Skin of body (tissue), 3 donors: ENCODE measurements at places on chromosomes 5 and 9. TPM values are rescaled to one million over a fixed set of nuclear protein-coding genes. Genes with fewer than 3 reads are reported as not detected.

Gene LHFPL2
- total RNA-seq, result 75.7 TPM

Gene NDOR1
- 3.0 TPM for total RNA-seq

Gene MSANTD3
- 11.1 TPM for total RNA-seq

Gene SPATA31D4
- total RNA-seq, result not detected

DNA sequence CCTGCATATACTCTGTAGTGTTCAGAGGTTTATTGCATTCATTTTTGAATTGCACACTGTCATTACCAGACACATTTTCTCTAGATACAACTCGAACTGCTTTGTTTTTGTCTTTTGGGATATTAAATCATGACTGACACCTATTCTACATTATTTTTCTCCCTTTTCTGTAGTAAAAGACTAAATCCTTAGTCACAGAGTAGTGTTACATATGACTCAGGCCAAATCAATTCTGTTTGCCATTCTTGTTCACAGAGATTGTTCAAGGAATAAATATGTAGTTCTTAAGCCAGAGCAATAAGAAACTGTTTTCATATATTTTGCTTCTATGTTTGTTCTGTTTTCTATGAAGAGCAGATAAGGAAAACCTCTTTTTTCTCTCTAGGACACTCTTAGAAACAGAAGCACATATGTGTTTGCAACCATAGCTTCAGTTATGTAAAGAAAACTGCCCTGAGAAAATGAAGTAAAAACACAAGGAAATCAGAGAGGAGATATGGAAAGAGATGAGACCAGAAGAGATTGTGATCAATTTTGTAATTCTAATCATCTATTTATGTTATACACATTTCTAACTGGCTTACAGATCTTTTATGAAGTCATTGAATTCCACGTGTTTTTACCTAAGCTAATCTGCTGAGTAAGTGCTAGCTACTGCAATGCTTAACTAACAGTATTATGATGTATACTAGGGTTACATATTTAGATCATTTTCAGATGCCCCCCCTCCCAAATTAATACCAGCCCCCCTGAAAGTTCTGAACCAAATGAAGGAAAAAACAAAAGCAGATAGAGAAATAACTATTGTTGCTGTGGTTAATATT is 1995.6 kb upstream of the CDH6 start:
- no peak for DNase-seq

DNA sequence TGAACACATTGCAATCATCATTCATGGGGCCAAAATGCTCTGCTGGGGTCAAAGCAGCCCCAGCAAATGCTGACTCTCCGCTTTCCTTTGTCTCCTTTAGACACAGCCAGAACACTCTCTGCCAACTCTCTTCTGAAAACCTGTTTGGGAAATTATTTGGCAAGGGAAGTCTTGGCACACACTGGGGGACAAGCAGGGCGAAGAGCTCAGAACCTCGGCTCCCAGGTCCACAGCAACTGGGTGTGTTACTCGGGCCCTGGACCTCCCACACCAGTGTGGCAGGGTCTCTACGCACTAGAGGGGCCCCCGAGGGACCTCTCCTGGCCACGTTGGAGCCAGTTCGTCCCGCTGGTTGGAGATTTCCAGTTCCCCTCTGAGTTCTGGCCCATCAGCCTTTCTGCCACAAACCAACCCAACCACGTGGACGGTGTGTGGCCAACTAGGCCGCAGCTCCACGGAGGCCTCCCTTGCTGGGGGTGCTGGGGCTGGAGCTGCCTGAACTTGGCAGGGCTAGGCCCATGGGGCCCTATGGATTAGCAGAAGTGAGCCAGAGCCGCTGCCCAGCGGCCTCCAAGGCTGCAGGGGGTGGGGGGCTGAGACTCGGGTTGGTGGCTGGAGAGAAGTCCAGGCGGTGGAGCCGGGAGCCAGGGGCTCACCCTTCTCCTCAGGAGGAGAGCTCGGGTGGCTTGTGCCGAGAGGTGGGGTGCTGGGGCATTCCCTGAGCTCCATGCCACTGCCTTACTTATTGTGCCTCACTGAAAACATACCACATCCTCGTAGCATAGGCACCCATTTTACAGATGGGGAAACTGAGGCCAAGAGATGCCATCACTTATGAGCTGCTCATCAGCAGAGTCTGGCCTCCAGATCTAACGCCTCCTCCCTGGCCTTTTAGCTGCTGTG is 46.8 kb upstream of the RNU6ATAC start:
- peak; percentile 26 for DNase-seq

DNA sequence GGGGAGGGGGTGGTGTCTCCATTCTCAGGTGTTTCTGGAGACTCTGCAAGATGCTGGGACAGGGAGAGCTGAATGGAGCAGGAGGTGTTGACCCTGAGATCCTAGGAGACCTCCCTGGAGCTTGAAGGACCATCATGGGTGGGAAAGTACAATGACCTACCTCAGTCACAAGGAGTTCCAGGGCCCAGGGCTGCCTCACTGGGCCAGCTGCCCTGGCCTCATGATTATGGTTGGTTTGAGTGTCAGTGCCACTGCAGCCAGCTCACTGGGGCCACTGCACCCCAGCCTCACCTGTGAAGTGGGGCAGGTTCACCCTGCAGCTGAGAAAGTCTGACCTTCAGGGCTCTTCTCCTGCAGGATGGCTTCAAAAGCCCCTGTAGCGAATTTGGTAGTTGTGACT is 372.5 kb downstream of the IRX2 start:
- no peak for DNase-seq

DNA sequence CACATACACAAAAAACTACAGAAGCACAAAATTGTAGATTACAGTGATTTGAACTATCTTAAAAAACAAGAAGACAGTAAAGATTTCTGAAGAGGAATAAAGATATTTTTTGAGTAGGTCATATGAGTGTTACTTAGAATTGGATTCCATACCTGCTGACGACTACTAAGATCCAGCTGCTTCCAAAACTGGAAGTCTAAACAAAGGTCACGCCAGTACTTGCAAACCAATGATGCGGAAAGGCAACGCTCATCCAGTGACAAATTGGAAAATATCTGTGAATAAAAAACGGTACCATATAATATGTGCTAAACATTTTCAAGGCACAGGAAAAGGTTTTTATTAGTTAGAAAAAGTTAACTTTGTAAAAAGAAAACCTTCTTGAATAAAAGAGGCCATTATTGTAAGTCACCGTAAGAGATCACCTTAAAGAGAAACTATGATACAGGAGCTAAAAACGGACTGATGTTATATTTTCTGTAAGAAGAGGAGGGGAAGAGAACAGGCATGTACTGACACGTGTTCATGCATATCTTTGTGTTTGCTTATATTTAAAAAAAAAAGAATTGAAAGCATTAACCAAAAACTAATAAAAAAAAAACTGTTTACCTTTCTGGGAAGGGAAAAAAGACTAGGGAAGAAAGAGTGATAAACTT is 14.1 kb downstream of the FBXL17 start:
- no peak for DNase-seq

DNA sequence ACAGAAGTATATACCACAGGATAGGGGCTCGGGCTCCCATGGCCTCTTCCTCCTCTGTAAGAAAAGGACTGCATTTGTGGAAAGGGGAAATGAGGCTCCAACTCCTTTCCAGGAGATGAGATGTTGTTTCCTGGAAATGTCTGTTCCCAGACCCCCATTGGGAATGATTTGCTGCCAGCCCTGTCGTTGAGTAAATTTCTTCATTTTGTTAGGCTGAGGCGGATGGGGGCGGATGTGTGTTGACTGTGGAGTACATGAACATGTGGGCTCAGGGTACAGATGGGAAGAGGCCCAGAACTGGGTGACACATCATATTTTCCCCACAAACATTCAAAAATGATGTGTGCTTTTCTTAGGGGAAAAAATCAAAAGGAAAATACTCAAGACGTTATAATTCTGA is 28.8 kb upstream of the TNFAIP8 start:
- DNase-seq, result peak; percentile 81

DNA sequence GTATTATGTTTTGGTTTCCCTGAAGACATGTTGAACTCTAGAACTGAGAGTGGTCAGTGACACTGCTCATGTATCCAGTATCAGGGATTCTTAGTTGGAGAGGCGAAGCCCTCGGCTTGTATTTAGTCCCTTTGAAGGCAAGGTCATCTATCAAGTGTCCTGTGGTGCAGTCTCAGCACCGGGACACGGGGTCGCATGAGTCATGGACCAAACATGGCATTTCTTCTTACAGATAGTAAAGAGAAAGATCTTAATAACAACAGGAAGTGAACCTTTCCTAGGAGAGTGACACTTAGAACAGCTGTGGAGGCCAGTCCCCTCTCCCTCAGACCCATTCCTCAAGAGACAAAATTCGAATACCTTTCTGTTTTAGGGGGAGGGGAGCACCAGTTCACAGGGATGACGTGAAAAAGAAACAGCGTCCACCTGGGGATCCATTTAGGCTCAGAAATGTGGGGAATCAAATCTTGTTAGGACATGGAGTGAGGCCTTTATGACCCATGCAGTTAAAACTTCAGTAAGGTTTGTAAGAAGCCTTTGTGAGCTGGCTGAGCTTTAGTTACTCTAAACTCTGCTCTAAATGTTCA is 86.5 kb downstream of the ADGRV1 start:
- no peak for DNase-seq

DNA sequence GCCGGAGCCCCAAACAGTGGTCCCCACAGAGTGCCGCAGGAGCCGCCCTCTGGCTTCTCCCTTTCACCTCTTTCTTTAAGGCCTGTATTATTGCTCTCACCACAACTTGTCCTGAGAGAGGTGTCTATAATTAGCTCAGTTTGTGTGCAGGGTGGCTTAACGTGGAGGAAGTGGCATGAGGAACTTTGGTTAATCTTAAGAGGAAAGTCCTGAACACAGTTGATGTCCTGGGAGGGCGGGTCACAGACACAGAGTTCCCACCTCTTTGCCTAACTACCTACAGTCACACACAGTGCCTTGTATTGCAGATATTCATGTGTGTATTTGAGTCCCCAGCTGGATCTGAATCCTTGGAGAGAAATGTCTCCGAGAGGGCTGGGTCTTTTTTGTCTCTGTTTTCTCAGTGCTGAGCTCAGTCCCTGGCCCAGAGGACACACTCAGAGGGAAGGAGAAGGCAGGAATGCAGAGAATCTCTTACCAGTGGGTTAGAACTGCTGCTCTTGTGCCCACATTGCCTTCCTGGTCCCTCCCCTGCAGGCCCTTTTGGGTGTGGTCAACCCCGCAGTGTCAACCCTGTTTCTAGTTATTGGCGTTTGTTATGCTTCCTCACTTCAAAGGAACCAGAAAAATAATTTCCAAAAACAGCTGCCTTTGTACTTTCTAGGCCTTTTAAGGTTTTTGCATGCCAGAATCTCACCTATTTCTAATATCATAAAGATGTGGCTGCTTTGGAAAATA is 392.5 kb downstream of the KDM4C start:
- no peak for DNase-seq

DNA sequence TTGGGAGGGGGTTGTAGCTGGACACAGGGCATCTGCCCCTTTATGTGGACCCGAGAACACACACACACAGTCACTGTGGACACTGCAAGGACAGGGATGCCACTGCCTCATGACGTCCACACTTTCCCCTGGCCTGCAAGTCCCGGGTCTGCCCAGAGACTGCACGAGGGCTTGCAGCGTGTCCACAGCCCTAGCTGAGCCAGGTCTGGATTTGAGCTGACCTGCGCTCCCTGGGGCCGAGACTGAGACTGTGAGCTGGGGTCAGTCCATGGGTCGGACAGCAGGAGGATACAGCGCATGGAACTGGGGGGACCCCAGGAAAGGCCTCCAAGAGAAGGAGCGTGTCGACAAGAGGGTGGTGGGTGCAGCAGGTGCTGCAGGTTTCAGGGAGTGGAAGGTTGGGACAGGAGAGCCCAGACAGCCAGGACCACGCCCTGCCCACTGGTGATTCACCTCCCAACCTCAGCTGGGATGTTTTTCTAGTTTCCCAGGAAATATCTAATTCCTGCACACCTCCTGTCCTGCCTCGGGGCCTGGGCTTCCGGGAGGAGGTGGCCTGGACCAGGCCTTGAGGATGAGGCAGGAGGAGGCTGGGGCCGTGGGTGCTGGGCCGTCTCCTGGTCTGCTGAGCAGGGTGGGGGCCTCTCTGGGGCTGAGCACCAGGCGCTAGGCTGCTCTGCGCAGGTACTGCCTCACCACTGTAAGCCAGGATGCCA is 806 bp upstream of the RNF224 start:
- DNase-seq, result no peak

GRCh38 chr5:8239198-8239597 is 370.2 kb downstream of the MTRR start:
- peak; percentile 59 for DNase-seq

- peak; percentile 23 for DNase-seq
Measured at GRCh38 chr5:109411627-109412026, 1.9 kb upstream of the PJA2 start.

Gene SLC36A2
- 0.20 TPM for total RNA-seq

Gene PCDHGA12
- 3.9 TPM for total RNA-seq

- DNase-seq, result peak; percentile 34
Measured at GRCh38 chr5:23507278-23507685, at the start of gene PRDM9. PRDM9 (plus strand) TSS chr5:23507609; CDS start chr5:23509034, 1,425 bp downstream.

GRCh38 chr5:54743997-54744788 is 226.6 kb downstream of the SNX18 start:
- DNase-seq, result peak; percentile 90

DNA sequence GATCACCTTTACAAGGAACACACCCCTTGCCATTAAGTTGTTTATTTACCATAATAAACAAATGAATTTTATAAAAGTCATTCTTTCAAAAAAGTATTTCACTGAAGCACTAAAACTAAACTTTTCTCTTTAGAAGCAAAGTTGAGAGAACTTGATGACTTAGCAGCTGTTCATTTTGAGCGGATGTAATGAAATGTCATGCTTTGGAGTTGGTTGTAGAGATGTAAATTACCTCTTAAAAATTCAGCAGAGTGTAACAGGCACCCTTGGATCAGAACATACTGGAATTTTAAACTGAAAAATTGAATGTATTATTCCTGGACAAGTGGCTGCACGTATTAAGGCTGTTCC is 617.2 kb downstream of the PDE4D start:
- DNase-seq, result no peak

- peak; percentile 25 for DNase-seq
Measured at GRCh38 chr9:115396071-115396529, 278.1 kb upstream of the TNC start.

DNA sequence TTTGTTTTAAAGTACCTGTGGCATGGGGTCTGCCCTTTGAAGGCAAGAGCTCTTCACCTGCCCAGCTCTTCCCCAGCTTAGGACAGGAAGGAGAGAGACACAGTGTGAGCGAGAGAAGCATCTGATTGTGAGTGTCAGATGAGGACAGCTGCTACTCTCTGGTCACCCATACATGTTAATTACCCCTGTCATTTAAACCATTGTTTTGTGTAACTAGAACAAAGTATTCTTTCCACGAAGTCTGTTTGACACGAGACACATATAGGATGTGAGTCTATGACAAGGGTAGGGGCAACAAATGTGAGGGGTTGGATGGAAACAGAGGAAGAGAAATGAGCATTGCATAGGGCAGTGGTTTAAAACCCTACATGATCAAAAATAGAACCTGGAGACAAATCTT is 3.0 kb upstream of the CD274 start:
- no peak for DNase-seq

DNA sequence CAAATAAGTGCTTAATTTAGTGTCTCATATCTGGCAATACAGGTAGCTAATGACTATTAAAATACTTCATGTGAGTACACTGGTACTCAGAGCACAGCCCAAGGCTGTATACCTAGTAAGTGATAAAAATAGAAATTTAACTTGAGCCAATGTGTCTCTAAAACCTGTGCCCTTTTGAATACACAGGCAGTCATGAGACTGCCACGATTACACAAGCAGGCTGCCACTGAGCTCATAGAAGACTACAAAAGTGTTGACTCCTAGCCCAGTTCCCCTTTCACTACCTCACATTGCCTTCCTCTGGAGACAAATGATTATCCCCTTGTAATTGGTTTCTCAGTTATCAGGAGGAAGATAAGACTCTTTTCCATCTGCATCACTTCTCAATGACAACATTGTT is 66.3 kb upstream of the PAPPA start:
- DNase-seq, result no peak

- no peak for DNase-seq
Measured at GRCh38 chr5:50663636-50664035, 2.8 kb upstream of the PARP8 start.
